Endodermal cell (in vitro differentiated cells): ENCODE measurements at places on chromosomes 11 and 22. TPM values are rescaled to one million over a fixed set of nuclear protein-coding genes. Genes with fewer than 3 reads are reported as not detected.
A peak's percentile ranks its signal among the peaks of the same experiment; 100 is the strongest.

DNA sequence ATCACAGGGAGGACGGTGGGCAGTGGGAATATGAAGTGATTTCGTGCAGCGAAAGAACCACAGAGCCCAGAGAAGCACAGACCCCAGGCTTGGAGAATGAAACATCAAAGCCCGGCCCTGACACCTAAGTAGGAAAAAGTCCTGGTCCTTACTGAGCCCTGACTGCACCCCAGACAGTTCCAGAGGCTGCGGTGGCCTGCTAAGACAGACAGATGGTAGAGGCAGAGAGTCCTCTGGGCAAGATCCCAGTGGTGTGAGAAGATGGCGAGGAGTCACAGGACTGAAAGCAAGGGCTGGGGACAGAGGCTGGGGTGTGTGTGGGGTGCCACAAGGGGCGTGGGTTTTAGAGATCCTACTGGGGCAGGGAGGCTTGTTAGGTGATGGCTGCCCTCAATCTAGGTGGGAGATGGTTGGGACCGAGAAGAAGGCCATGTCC, 3.7 kb downstream of the CBX6 start:
- peak; percentile 37 for DNase-seq

- no peak for DNase-seq
Observed at GRCh38 chr11:64186492-64187165, 658 bp downstream of the STIP1 start.

The SPTBN2 gene
- 43.6 to 53.6 TPM (median 46.0 TPM) in 3 replicates for total RNA-seq

The PKP3 gene
- total RNA-seq, result 33.7 to 45.7 TPM (median 35.4 TPM) in 3 replicates

DNA sequence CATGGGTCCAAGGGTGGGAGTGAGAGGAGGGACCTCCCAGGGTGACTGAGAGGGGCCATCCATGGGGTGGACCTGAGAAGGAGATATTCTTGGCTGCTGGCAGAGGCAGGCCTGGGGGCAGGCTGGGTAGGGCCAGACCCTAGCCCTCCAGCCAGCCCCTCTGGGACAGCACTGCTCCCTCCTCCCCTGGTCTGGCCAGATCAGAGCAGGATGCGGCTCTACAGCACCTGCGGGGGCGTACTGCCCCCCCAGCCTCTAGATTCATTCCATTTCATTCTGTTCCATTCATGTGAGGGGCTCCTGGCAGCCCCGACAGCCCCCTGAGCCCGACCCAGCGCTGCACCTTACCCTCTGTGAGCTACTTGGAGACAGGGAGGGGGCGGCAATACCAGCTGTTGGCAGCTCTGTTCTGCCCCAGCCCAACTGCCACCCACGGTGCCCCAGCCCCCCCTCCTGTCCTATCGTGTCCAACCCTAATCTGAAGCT, 34.3 kb upstream of the MYRF start:
- peak; percentile 59 for DNase-seq

The OR52E8 gene
- total RNA-seq, result not detected in 3 replicates
